ENCODE measurements at places on chromosomes 7 and 10.
A peak's percentile ranks its signal among the peaks of the same experiment; 100 is the strongest.

- DNase-seq, result no peak
Observed at GRCh38 chr10:14555807-14556206, 218.9 kb downstream of the FAM107B start.

- DNase-seq, result no peak
Observed at GRCh38 chr7:28608731-28609130, 196.4 kb downstream of the CREB5 start.

- no peak for DNase-seq
Observed at GRCh38 chr10:91307489-91307888, 87.0 kb downstream of the PCGF5 start.

GRCh38 chr10:21364196-21365114 lies 161.0 kb downstream of the SKIDA1 start:
- peak; percentile 28 for DNase-seq

- DNase-seq, result no peak
Observed at GRCh38 chr10:106175760-106176377, 988.6 kb downstream of the SORCS1 start.

GRCh38 chr7:47968847-47969774 lies 10.3 kb downstream of the HUS1 start:
- peak; percentile 78 for DNase-seq

DNA sequence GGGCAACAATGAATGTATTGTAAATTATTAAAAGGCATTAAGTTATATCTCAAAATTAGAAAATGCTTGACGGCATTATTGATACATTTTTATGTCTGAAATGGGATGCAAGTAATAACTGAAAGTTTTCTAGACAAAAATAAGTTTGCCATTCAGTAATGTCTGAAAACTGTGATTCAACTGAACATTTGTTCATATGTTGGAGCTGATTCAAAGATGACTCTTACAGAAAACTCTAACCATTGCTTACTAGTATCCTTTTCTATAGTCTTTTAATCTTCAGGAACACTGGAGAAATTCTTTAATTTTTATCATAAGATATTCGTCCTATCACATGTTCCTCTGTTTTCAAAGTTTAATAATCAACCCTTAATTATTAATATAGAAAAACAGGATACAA lies 71.1 kb upstream of the TFEC start:
- DNase-seq, result no peak

DNA sequence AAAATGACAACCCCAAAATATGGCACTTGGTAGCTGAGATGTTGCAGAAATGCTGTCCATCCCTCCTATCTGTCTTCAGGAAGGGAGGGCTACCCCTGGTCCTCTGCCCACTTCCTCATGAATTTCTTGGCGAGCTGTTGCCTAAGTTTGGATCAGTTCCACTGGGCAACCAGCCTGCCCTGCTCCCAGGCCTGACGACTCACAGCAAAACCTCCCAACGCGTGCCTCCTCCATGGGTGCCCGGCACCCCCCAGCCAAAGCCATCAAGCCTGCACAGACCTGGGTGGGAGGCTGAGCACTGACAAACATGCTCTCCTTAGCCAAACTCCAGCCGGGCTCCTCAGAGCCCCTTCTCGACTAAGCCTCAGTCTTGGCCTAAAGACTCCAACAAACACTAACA lies 8.9 kb downstream of the VSTM4 start:
- DNase-seq, result peak; percentile 15

- no peak for DNase-seq
Observed at GRCh38 chr7:37546677-37547076, 98.0 kb upstream of the ELMO1 start.

GRCh38 chr7:149809215-149809614 lies 29.0 kb upstream of the ZNF862 start:
- no peak for DNase-seq

DNA sequence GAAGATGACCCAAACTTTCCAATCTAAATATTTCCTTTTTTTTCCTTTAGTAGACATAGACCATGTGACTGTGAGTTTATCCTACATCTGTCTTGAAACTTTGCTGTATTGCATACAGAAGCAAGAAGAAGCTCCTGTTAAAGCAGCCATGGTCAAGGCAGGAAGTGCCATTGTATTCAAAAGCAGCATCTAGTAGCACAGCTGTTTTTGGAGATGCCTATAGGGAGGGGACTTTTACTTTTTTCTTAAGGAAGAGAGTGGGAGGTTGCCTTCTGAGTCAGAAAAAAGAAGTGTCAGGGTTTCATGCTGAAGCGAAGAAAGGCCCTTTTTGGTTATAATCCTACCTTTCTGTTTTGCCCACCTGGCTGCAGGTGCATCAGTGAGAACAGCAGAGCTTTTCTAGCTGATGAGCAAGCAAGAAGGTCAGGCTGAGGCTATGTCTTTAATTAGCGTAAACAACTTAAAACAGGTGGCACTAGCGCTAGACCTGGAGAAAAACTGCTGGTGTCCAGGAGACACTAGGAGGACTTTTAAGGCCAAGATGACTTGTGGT lies 234.1 kb upstream of the AGK start:
- no peak for DNase-seq

- peak; percentile 36 for DNase-seq
Observed at GRCh38 chr7:94289071-94289470, 105.6 kb upstream of the COL1A2 start.

- DNase-seq, result no peak
Observed at GRCh38 chr10:3898821-3899220, 113.8 kb upstream of the KLF6 start.

DNA sequence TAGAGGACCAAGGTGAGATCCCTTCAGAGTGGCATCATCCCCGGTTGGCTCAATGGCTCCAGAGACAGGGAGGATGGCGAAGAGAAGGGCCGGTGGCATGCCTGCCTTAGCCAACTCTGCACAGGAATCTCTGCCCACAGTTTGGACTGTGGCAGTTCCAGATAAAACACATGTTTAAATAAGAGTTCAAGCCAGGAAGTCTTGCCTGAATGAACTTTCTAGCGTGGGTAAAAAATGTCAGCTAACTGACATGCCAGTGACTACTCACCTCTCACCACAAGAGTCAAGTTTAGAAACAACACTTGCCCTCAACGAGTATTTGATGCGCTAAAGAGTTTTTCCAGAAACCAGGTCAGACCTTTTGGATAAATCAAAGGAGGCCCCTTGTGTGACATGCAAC lies 3.0 kb downstream of the NOD1 start:
- no peak for DNase-seq

- DNase-seq, result no peak
Observed at GRCh38 chr10:77582710-77583115, 54.9 kb downstream of the KCNMA1 start.

DNA sequence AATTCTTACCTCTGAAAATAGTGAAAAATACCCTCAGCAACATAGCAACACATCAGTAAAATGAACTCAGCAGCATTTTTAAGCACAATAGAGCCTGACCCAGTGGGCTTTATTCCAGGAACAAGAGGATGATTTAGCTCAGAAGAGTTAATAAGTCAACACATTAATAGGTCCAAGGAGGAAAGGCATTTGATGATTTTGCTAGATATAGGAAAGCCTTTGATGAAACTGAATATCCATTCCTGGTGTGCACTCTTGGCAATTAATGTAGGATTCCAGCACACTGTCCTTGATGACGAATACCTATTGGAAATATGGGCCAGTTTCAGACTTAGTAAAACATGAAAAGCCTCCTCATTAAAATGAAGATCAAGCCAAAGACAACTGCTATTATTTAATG lies 42.5 kb downstream of the RASGEF1A start:
- no peak for DNase-seq

DNA sequence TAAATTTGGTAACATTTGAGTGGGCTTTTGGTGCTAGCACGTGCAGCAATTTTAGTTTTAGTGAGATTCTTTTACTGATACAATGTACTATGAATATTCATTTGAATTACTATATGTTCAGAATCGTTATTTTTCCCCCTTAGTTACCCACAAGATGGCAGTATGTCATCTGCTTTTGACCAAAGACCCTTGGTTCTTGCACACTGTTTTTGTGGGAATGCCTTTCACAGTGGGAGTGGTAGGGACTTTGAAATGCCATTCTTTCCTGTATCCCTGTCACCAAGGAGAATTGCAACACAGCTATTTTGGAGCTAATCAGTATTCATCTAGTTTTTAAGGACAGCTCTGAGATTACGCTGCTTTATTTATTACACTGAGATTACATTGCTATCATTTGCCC lies 40.6 kb downstream of the SEC23IP start:
- DNase-seq, result no peak

DNA sequence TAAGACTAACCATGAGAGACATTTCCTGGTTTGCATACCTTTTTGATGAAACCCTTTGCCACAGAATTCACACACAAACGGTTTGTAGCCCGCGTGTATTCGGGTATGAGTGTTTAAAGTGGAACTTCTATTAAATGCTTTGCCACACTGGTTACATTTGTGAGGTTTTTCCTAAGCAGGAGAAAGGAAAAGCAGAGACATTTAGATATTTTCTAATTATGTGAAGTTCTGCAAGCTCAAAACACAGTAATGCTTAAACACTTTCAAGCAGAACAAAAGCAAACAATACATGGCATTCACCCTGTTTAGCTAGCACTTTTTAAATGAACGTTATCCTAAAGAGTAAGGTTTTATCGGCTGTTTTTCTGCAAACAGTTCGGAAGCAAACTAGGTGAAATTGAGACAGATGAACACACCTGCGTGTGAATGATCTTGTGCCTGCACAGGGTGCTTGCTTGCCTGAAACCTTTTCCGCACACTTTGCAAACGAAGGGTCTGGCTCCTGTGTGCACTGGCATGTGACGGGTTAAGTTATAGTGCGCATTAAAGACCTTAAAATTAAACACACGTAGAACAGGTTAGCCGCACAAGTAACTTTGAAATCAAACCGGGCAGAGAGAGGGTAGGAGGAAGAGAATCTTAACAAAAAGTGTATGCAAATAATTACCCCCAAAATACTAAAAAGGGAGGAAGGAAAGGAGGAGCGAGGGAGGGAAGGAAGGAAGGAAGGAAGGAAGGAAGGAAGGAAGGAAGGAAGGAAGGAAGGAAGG lies 1.6 kb downstream of the FEZF1 start:
- no peak for DNase-seq

DNA sequence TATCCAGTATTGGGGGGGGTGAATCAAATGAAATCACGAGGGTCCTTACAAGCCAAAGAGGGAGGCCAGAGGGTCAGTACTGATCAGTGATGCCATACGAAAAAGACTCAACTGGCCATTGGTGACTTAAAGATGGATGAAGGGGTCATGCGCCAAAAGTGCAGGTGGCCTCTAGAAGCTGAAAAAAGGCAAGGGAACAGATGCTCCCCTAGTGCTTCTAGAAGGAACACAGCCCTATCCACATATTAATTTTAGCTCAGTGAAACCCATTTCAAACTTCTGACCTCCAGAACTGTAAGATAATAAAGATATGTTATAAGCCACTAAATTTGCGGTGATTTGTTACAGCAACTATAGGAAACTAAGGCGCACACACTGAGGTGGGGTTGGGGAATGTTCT lies 62.5 kb downstream of the ABI1 start:
- DNase-seq, result no peak

GRCh38 chr7:120519224-120519623 lies 246.2 kb downstream of the KCND2 start:
- no peak for DNase-seq
